ENCODE measurements at places on chromosomes 5 and 9.

DNA sequence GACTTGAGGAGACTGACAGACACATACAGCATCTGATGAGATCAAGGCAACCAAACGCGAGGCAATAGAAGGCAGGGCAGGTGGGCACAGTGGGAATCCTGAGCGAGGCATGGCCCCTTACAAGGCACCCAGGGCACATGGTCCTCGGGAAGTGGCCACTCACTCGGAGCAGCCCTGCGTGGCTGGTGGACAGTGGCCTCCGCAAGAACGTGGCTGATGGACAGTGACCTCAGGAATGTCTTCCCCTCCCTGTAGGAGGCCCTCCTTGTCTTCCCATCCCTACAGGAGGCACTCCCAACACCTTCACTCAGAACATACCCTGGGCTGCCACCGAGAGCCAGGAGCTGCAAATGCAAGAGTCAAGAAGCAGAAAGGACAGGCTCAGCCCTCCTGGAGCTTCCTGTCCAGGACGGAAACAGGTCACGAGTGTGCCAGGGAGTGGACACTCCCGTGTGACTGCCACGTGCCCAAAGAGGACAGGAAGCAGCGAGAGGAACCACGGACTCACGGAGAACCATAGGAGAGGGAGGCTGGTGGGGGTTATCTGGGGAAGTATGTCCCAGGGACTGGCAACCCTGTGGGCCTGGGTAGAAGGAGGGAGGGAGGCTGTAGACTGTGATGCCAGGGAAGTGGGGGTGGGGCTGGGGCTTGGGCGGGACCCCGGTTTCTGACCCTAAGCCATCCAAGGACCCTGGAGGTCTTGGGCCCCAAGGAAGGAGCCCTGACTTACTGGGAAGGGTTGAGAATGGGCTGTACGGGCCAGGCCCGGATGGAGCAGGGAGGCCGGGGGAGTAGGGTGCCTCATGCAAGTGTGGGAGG, 321.9 kb upstream of the IRX4 start:
- no peak for DNase-seq

- DNase-seq: no peak
Observed at GRCh38 chr9:113756476-113757192, 119.5 kb upstream of the ZNF618 start.

DNA sequence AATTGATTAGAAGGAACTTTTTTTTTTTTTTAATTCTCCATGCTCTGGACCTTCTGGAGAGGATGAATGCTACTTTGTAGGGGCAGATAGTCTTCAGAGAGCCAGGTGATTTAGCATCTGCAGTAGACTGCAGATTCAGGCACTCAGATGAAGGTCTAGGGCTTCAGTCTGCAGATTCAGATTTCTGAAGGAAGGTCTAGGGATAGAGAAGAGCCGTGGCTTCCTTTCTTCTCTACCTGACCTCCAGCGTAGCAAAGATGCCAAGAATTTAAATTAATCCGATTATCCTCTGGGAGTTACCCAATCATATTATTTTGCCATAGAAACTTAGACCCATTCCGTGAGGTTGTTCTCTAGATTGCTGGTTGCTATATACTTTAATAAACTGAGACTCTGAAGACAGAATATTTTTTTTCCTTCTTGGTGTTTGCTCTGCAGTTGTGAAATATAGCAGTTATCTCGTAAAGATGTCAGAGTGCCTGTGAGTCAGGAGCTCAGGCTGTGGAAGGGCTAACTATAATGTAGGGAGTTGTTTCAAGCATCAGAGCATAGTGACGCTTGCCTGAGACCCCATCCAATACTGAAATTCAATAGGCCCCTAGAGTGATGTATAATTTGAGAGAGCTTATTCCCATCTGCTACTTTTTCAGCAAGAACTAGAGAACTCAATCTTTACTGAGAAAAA, 132.7 kb upstream of the SLC12A2 start:
- DNase-seq: no peak

- DNase-seq: no peak
Observed at GRCh38 chr9:134968011-134968822, 50.5 kb upstream of the FCN1 start.

DNA sequence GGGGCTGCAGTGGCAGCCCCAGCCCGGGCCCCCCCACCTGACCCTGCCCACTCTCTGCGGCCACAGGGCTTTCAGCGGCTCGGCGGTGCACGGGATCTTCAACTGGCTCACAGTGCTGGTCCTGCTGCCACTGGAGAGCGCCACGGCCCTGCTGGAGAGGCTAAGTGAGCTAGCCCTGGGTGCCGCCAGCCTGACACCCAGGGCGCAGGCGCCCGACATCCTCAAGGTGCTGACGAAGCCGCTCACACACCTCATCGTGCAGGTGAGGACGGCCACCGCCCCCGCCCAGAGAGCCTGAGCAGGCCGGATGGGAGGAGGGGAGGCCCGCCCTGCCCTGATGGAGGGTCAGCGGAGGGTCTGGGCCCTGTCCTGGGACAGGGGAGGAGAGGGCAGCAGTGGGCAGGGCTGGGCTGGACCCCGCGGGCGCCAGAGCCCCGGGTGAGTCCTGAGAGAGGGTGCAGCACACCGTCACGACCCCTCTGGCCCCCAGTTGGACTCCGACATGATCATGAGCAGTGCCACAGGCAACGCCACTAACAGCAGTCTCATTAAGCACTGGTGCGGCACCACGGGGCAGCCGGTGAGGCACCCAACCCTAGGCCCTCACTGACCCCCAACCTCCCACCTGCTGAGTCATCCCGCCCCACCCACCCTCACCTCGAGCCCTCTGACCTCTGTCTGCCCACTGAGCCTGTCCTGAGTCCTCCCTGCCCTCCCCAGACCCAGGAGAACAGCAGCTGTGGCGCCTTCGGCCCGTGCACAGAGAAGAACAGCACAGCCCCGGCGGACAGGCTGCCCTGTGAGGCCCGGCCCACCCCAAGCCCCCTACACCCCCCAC, 2.7 kb downstream of the SLC34A3 start:
- DNase-seq: no peak

DNA sequence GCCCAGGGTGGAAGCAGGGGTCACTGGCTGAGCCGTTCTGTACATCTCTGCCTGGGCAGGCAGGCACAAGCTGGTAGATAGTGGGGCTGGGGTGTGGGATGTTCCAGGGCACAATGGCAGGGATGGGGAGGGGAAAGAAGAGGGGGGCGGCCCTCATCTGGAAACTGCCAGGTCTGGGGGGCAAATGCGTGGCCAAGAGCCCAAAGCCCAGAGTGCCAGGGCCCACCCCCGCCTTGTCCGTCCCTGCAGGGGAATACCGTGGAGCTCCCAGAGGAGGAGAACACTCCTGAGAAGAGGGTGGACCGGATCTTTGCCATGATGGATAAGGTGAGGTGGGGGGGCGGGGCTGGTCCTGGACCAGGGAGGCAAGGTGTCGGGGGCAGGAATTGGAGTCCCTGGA, 42.7 kb upstream of the HMCN2 start:
- no peak for DNase-seq

DNA sequence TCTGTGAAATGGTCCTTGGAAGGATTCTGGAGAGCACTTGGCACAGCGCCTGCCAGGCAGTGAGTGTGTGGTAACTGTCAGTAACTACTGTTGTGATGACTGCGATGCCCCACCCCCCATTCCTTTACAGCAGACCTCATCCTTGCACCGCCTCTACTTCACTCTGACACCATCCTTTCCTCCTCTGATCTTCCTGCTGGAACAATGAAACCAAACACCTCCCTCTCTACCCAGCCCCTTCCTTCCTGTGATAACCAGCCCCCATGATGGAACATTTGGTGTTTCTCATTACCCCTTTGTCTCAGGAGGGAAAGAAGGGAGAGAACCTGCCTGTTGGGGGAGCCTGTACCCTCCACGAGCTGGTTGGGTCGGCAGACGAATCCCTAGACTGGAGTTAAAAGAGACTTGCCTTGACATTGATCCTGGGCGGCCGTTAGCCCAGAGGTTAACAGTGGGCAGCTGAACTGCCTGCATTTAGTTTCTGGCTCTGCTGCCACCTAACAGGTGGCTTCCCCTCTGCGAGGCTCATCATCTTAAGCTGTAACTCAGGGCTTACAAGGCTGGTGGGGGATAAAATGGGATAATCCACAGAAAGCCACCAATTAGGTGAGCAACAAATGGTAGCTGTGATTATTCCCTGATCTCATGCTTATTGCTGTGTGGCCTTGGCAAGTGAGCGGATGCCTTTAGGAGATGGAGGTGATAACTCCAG, 34.2 kb upstream of the GRPEL2 start:
- DNase-seq: no peak

DNA sequence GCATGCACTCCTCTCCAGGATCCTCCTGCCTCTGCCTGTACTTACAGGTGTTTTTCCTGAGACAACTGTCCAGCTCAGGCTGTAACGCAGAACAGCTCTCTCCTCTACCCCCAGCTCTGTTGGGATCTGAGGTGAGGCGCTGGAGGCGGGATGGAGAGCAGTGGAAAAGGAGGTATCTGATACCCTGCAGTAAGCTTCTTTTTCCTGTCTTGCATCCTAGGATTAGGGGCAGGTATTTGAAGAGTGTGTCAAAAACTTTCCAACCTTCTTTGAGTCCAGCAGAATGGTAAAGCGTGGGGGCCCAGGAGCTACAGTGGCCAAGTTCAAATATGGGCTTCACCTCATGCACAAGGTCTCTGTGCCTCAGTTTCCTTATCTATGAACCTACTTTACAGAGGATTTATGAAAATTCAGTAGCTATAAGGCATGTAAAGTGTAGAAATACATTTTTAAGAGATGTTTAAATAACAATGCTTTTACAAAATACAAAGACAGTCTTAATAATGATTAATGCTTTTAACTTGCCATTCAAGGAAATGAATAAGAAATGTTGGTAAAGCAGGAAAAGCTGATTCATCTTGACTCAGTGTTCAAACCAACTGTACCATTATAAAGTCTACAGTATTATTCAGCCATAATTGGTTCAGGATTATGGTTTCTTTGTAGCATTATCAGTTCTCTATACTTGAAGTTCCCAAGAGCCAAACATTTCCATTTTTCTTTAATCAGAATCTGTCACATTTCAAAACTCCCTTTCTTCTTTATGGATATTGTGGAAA, 26.1 kb downstream of the MAP1B start:
- no peak for DNase-seq

- DNase-seq: no peak
Observed at GRCh38 chr5:98248949-98249348, 524.5 kb upstream of the RGMB start.

DNA sequence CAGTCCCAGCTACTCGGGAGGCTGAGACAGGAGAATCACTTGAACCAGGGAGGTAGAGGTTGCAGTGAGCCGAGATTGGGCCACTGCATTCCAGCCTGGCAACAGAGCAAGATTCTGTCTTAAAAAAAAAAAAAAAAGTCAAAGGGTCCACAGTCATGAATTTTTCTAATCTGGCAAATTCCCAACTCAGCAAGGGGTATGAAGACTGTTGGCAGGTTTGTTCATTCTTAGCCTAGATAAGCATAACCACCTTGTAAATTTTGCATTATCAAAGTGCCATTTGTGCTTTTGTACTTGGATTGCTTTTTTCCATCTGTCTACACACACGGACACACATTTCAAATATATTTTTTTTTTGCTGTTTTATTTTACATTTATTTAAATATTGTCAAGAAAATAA, 299.8 kb upstream of the NUDT12 start:
- no peak for DNase-seq

GRCh38 chr5:128538250-128539037, 399 bp upstream of the FBN2 start:
- DNase-seq: no peak

GRCh38 chr5:144092508-144092907, 78.0 kb downstream of the YIPF5 start:
- DNase-seq: no peak

DNA sequence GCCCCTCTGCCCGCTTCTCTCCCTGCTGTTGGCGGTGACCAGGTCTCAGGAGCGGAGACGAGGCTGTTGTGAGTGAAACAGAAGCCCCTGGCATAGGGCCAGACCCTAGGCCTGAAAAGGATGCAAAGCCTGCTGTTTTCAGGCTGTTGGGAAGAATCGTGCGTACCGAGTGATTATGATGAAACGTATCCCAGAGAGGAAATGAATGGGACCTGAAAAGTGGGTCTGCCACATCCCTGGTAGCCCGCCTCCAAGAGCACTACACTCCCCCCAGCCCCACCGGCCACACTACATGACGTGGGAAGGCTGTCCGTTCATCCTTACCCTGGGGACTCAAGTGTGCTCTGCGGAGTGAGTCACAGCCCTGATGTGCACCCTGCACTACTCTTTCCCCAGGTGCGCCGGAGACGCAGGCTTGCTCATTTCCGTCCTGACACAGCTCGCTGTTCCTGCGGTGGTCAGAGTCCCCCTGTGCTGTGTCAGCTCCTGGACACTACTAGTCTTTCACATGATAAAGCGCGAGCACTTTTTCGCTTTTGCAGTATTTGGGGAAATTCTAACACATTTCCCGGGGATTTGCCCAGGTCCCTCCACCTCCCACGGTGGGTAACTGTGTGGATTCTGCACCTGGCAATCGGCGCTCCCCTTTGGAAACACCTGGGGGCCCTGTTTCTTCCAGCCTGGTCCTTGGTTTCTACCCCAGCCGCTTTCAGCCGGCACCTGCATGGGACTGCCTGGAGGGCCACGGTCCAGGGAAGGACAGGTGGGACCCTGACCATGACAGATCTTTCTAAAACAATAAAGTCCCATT, 91.5 kb downstream of the ANKRD33B start:
- no peak for DNase-seq

Measured in cerebellar nuclear complex (tissue), 1 donor.